ENCODE measurements at places on chromosomes 12 and 14.

DNA sequence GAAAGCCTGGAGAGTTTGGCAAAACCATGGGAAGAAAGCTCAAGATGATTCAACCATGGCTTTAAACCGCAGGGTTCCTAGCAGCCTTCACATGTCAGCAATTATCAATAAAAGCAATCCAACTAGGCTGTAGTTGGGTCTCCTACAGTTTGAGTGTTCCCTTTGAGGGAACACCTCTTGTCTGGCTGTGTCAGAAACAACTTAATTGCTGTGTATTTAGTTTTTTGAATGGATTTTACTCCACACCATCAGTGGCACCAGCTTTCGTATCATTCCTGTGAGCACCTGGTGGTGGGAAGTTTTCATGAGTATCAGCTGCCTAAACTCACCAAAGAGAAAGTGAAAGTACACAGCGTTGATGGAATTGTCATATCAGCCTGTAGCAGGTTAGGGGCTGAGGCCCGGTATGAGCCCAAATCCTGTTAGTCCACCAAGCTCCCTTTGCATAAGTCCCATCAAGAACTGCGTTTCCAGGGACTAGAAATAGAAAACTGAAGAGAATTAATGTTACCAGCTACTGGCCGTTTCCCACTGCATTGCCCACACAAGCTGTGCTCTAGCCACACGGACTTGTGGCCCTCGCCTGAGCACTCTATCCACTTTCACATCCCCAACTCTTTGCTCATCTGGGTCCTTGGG, 10.9 kb upstream of the IL26 start:
- peak; percentile 22 for DNase-seq

DNA sequence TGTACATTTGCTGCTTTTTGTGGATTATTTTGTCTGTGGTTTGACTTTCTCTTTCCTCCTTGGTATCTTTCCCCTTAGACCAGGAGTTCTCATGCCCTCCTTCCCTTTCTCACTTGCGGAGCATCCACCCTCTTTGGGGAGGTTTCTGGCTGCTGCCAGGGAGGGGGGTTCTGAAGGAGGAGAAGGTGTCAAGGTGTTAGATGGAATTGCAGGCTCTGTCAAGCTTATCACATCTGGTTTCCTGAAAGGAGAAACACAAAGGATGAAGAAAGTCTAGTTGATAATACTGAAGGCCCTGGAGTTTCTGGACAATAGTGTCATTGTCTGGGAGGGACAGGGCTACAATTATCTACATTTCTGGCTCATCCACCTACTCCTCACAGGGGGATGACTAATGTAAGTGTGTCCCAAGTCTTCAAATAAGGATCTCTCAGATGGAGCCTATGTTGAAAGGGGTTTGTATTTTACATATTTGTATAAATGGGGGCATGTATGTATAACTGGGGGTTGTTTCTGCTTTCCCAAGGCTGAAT, 217.3 kb upstream of the CCDC196 start:
- DNase-seq = no peak

DNA sequence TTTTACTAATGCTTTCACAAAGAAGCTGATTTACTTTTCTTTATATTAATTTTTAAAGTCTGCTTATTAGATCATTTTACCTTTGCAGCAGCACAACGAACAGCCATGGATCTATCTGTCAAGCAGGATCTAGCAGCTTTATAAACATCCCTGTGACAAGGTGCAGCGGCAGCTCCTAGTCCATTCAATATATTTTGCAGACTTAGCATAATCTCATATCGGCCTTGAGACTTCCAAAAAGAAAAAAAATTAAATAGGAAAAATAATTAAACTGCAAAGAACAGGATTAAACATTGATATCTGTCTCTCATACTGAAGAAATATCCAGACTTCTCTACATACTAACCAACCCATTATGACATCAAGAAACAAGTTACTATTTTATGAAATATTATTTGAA, 25.2 kb downstream of the HEATR5A start:
- DNase-seq = no peak

GRCh38 chr14:45123271-45123670, 11.0 kb downstream of the FKBP3 start:
- DNase-seq = no peak

DNA sequence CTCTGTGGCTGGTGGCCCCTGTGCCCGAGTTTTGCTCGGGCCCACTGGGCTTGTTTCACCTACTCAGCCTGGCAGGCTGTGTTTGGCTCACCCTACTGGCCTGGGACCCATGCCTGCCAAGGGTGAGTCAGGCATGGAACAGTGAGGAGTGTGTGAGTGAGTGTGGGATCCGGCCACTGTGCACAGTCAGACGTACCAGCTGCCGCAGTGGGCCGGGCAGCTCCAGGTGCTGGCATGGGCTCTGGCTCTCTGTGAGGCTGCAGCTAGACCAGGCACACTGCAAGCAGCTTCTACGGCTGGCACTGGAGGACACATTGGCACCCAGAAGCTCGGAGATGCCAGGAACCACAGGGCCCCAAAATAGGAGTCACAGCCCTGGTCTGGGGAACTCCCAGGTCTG, 40.6 kb downstream of the HSD17B6 start:
- DNase-seq = no peak

DNA sequence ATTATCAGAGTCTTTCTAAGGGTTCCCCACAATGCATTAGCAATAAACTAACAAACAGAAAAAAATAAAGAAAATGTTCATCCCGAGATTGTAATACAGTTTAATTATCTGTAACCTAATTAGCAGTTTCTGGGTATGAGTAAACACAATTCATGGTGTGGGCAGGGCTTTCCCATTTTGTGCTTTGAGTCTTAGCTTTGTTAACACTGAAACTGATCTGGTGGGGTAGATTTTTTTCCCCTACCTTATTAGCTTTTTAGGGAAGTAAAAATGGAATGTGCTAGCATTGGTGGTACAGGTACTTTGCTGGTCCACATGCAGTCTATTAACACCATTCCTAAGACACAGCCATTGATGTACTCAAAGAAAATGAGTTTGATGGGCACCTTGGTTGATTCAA, 18.4 kb upstream of the KRR1 start:
- no peak for DNase-seq

GRCh38 chr12:49626169-49626835, 2.9 kb downstream of the PRPF40B start:
- DNase-seq = no peak

DNA sequence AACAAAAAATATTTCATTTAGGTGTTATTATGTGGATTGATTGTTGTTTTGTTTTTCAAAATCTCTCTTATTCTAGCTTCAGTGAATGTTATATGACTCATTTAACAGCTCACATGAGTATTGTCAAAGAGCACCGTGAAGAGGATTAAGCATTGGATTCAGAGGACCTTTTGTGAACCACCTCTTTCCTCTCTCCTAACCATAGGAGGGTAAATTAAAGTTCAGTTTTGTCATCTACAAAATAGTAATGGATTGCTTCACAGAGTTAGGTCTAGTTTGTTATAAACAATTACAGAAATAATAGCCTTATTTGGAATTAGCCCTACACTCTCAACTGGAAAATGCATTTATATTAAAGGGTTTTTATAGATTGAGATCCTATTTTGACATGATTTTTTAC, 962 bp upstream of the KERA start:
- no peak for DNase-seq

GRCh38 chr12:32987512-32987911, 90.9 kb upstream of the PKP2 start:
- no peak for DNase-seq

DNA sequence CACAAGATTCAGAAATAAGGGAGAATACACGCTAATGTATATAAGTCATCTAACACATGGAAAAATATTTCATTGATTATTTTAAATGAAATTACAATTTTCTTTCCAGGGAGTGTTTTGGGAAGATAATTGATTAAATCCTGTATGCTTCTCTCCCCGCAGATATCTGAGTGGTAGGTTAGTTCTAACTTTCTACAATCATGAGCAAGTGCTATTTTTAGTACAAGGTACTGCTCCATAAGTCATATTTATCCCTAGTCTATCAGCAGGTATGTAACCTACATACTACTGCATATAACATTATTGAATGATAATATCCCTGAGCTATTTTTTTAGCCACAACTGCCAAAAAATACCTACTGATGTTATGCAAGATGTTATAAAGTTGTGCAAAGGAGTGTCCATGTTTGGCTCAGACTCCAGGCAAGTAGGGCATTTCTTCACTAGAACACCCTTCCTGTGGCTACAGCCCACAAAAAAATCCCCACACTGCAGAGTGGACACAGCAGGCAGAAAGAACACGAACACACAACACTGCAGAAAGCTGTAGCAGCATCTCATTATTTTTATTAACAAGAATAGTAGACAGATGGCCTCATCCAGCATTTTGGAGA, 87.0 kb downstream of the SEC23A start:
- DNase-seq = no peak

DNA sequence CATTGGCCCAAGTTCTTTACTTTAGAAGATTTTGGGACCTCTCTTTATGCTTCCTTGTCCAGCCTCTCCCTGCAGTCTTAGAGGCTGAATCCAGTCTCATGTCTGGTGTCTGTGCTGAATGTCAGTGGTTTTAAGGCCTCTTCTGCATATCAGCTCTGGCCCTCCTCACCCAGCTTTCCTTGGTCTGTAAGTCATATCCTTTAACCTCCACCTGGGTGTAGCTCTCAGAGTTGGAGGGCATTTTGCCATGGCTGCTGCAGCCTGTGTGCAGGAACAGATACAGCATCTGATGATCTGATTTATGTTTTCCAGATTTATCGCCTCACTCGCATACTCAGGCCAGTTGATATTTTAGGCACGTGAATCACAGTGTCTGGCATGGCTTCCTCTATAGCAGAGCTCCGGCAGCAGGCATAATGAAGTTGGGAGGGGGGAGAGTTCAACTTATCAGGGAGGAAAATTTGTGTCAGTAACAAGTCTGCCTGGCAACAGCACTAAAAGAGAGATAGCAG, 335.0 kb downstream of the PCNX1 start:
- DNase-seq = no peak

DNA sequence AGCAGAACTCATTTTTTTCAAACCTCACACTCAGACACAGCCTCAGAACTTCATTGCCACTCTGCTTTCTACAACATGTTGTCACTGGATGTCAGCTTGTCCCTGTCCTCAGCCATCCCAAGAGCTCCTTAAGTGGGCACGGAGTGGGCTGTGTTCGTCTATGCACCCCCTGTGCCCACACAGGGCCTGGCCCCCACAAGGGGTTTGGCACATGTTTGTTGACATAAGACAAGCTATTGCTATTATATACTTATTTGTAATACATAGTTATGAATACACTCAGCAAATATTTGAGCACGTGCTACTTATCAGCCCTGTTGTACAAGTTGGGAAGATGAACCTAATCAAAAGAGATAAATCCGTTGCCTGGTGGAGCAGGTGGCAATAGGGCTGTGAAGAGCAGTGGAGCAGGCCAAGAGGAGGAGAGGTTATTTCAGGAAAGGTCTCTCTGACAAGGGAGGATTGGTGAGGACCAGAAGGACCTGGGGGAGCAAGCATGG, 4.3 kb upstream of the BDKRB1 start:
- no peak for DNase-seq

- DNase-seq = no peak
Observed at GRCh38 chr14:99805757-99806439, 12.7 kb downstream of the EML1 start.

- DNase-seq = no peak
Observed at GRCh38 chr14:104134061-104134965, 4.1 kb upstream of the KIF26A start.

DNA sequence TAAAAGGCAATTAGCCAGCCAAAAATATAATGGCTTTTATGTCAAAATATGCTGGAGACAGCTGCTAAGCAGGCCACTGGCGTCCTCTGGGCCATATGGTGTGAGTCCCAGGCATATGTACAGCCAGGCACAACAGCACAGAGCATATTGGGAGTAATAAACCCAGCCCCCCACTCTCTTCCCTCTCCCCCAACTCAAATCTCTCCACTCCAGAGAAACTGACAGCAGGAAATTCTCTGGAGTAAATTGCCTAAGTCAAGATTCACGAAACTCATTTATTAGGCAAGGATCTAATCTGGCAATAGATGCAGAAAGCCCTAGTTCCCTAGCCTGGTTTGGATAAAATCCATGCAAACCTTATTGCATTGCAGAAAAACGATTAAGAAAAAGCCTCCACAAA, 147.9 kb upstream of the SEL1L start:
- DNase-seq = no peak

DNA sequence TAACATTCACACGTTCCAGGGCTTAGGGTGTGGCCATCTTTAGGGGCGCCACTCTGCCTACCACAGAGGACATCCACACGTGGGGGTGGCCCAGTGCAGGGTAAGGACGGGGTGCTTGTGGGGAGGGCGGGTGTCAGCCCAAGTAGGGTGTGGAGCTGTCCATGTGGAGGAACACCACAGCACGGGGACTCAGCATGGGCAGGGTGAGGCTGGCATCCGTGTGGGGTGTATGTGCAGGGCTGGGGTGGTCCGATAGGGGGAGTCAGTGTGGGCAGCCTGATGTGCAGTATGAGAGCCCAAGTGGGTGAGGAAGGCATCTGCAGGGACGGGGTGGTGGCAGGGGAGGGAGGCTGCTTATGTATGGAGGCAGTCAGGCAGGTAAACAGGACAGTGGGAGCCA, 17.7 kb downstream of the PSMC1 start:
- no peak for DNase-seq

GRCh38 chr12:78494911-78495310, 369.7 kb upstream of the SYT1 start:
- no peak for DNase-seq

DNA sequence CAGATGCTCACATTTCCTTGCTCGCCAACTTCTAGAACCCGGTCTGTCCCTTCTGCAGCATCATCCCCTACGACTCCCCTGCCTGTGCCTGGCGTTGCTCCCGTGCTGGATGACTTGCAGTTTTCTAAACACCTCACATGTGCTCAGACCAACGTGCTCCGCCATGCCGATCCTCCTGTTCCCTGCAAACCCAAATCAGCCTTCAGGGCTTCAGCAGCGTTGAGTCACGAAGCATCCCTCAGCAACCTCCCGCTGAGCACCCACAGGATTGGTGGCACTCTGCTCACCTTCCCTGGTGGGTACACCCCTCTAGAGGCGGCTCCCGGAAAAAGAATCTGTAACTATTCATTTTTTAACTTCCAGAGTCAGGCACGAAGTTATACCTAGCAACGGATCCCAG, 2.8 kb upstream of the PIWIL1 start:
- DNase-seq = no peak

GRCh38 chr12:47033081-47033480, 46.3 kb upstream of the PCED1B start:
- DNase-seq = no peak

Data from GM06990 (cell line).